ENCODE measurements at places on chromosomes 3 and 15. TPM values are rescaled to one million over a fixed set of nuclear protein-coding genes. Genes with fewer than 3 reads are reported as not detected.

DNA sequence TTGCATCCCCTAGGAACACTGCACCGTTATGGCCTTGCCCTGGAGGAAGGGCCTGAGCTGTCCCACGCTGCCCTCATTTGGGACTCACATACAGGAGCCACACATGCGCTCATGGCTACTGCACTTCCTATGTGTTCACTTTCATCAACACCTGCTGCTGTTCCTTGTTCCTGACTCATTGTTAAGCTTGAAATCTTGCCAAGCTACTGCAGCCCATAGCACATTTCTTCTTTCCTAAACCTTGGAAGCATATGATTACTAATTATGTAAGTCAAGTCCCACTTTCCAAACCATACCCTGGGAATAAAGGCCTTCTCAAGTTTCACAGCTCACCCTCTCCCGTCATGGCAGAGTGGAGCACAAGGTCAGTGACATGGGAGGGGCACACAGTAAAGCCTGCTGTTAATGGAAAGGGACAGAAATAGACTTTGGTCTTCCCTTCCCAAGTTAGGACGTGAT is 307.9 kb downstream of the CLSTN2 start:
- no peak for DNase-seq

- no peak for DNase-seq
Measured at GRCh38 chr3:122186372-122186771, 2.9 kb downstream of the CASR start.

GRCh38 chr3:123733805-123734526 is 149.1 kb upstream of the HACD2 start:
- DNase-seq, result no peak

GRCh38 chr3:88209356-88209755 is 59.6 kb downstream of the C3orf38 start:
- no peak for DNase-seq

- DNase-seq, result no peak
Measured at GRCh38 chr15:34808016-34808415, 12.7 kb upstream of the ACTC1 start.

- DNase-seq, result no peak
Measured at GRCh38 chr3:106425026-106425425, 556.2 kb upstream of the CBLB start.

Gene SPTBN5
- total RNA-seq, result 3.2 TPM
